ENCODE measurements at places on chromosomes 1 and 21. TPM values are rescaled to one million over a fixed set of nuclear protein-coding genes. Genes with fewer than 3 reads are reported as not detected.
A peak's percentile ranks its signal among the peaks of the same experiment; 100 is the strongest.

PPFIA4 gene
- 0.81 TPM for total RNA-seq

DNA sequence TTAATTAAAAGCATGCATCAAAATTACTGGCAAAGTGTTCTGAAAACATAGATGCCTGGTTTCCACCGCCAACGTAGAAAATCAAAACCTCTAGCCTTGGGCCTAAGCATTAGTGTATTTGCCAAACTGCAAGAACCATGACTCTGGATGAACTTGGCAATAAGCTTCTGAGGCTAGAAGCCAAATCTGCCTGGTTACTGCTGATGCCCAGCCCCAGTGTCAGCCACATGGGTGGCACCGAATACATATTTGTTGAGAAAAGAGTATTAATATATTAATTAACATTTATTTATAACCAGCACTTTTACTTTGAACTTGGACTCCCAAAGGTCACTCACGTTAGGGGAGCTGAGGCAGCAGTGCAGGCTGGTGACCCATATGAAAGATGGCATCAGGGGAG, 140.6 kb upstream of the HMGB4 start:
- no peaks in the 10 kb centered on the region for H3K4me1 ChIP-seq
- no peak overlapping the region for H3K27ac ChIP-seq
- no peaks in the 10 kb centered on the region for H3K36me3 ChIP-seq
- no peak for DNase-seq
- peaks cover 5% of the 10 kb centered on the region for H3K27me3 ChIP-seq
- H3K4me3 ChIP-seq, result no peak overlapping the region

DNA sequence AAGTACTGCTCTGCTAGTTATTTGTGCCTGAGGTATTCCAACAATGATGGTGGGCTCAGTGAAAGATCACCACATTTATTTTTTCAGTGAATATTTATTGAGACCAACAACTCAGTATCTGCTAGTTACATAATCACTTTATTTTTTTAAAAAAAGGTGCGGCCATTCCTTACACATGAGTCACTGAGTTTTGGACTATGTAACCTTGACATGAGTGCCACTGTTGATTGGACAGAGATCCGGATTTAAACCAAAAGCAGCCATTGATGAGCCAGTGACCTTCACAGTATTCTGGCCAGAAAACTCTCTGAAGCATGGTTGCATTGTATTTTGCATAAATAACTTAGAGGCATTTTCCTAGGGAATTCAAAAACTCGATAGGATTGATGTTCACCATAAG, 79.5 kb downstream of the NUF2 start:
- H3K27ac ChIP-seq, result no peak overlapping the region
- no peaks in the 10 kb centered on the region for H3K4me1 ChIP-seq
- H3K27me3 ChIP-seq, result peaks cover 41% of the 10 kb centered on the region

DNA sequence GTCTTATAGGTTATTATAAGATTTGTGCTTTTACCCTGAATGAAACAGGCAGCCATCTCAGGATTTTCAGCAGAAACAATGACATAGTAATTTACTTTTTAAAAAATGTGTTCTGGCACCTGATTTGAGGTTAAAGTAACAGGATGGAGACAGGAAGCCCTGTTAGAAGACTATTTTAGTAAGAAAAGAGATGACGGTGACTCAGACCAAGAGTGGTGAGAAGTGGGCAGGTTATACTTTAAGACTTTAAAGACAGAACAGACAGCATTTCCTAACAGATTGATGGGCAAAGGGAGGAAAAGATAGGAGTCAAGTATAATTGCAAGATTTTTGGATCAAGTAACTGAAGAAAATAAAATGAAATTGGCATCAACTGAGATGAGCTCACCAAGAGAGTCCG, 436.8 kb upstream of the NR5A2 start:
- peaks cover 2% of the 10 kb centered on the region for H3K4me1 ChIP-seq
- no peak overlapping the region for H3K4me3 ChIP-seq
- DNase-seq, result no peak
- no peaks in the 10 kb centered on the region for H3K36me3 ChIP-seq

DNA sequence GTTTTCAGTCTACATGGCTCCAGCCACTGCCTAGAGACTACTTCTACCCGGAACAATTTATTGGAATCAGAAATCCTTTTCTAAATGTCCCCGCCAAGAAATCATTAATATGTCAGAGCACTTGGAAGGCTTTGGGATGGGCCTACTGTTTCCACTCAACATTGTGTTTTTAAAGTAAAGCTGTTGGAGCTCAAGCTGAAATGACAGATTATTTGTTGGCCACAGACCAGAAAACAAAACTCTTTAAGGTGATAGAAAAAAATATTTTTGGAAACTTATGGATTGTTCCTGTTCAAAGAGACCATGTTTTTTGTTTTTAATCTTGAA, 496 bp downstream of the VPS45 start:
- H3K36me3 ChIP-seq, result peaks cover 4% of the 10 kb centered on the region
- DNase-seq, result no peak
- H3K4me3 ChIP-seq, result peak overlapping the region; percentile 93
- H3K27ac ChIP-seq, result peak overlapping the region; percentile 92

GRCh38 chr1:78755986-78756385, 106.4 kb downstream of the IFI44 start:
- H3K4me1 ChIP-seq, result no peaks in the 10 kb centered on the region
- no peaks in the 10 kb centered on the region for H3K27me3 ChIP-seq
- H3K27ac ChIP-seq, result no peak overlapping the region
- no peaks in the 10 kb centered on the region for H3K36me3 ChIP-seq
- DNase-seq, result no peak

- H3K4me1 ChIP-seq, result peaks cover 3% of the 10 kb centered on the region
- no peak overlapping the region for H3K27ac ChIP-seq
- H3K36me3 ChIP-seq, result no peaks in the 10 kb centered on the region
- no peak for DNase-seq
Measured at GRCh38 chr1:16405441-16405840, 31.8 kb downstream of the SPATA21 start.

DNA sequence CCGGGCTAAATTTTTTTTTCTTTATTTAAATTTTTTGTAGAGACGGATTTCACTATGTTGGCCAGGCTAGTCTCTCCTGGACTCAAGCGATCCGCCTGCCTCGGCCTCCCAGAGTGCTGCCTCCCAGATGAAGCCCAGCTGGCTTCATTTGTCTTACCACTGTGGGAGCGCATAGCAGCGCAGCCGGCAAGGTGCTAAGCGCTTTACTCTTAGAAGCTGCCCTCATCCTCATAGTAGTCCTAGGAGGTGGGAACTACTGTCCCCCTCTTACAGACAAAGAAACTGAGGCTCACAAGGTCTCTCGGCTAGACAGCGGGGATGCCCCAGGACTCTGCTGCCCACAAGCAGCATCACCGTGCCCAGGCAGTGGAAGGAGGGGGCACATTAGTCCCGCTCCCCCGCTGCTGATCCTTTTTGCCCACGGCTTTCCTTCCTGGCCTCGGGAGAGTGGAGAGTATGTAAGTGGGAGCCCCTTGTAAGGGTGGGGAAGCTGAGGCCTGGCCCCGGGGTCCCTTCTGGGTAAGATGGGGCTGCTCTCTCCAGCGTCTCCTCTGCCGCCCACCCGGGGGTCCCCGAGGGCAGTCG, 726 bp downstream of the TMEM54 start:
- H3K27me3 ChIP-seq, result peaks cover 69% of the 10 kb centered on the region
- peaks cover 19% of the 10 kb centered on the region for H3K4me1 ChIP-seq
- H3K4me3 ChIP-seq, result peak overlapping the region; percentile 80
- DNase-seq, result no peak
- peaks cover 2% of the 10 kb centered on the region for H3K36me3 ChIP-seq
- peak overlapping the region; percentile 27 for H3K27ac ChIP-seq
